ENCODE measurements at places on chromosomes 4 and X.

- no peak for DNase-seq
Measured at GRCh38 chr4:161554372-161554990, 609.3 kb downstream of the FSTL5 start.

- DNase-seq: no peak
Measured at GRCh38 chr4:95293014-95293413, 255.8 kb downstream of the UNC5C start.

DNA sequence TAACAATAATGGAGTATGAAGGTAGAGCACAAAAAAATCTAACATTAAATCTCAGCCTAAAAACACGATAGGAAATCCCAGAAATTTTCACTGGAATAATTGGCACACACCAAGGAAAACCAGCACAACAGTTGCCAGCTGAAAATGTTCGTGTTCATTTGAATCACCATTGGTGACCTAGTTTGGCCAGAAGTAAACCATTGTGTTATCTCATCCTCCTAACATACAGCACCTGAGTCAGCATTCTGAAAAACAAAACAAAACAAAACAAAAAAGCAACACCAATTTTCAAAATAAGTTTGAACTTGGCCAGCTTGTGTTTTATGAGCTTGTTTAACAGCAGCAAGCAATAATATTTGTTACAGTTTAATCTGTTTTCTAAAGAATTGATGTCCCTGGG, 41.1 kb downstream of the UCHL1 start:
- DNase-seq: no peak

- no peak for DNase-seq
Measured at GRCh38 chr4:839675-840443, 13.9 kb upstream of the CPLX1 start.

DNA sequence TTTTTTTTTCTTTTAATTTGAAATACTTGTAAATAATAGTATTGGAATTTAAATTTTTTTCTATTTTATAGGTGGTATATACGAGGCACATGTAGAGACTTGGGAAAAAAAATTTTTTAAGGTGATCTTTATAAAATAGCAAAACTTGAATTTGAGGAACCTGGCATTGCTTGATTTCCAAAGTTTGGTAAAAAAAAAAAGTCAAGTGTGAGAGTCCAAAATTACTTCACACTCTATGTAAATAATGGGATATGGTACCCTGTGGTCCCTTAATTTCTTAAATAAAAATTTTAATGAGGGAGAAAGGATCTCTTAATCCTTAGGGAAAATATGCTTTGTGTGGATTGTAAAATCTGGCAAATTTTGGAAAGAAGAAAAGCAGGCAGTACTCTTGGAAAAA, 19.0 kb downstream of the SPRY1 start:
- no peak for DNase-seq

- no peak for DNase-seq
Measured at GRCh38 chrX:85994228-85994627, 53.1 kb downstream of the CHM start.

GRCh38 chr4:38665551-38666411, 1.8 kb downstream of the KLF3 start:
- DNase-seq: no peak

DNA sequence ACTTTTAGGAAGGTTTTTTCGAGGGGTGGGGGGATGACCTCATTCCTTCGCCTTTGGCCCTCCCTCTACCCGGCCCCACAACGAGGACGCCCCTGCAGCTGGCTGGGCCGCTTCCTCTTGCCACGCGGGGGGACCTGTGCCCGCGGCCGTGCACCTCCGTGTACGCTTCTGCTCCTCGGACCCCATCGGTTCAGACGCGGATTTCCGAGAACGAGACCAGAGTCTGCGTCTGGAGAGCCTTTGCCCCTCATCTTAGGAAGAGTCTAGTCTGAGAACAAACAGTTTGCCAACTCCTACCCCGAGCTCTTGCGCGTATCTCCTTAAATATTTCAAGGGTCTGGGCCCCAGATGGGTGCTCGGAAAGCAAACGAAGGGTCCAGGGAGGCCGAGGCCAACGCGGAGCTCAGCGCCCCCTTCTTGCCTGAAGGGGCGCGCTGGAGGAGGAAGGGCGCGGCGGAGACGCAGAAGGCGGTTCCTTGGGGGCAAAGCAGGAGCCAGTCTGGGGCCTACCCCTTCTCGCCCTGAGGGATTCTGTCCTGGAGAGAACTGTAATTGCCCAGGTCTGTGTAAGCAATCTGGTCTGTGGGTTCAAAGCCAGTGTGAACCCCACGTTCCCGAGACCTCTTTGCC, 3.9 kb upstream of the SFRP2 start:
- DNase-seq: no peak

- no peak for DNase-seq
Measured at GRCh38 chr4:74394476-74395136, 29.7 kb downstream of the EREG start.

- DNase-seq: no peak
Measured at GRCh38 chr4:61200916-61201526, 895 bp downstream of the ADGRL3 start.

- DNase-seq: no peak
Measured at GRCh38 chrX:20585782-20586181, 319.1 kb upstream of the RPS6KA3 start.

- no peak for DNase-seq
Measured at GRCh38 chr4:88533088-88533790, 9.7 kb upstream of the PYURF start.

DNA sequence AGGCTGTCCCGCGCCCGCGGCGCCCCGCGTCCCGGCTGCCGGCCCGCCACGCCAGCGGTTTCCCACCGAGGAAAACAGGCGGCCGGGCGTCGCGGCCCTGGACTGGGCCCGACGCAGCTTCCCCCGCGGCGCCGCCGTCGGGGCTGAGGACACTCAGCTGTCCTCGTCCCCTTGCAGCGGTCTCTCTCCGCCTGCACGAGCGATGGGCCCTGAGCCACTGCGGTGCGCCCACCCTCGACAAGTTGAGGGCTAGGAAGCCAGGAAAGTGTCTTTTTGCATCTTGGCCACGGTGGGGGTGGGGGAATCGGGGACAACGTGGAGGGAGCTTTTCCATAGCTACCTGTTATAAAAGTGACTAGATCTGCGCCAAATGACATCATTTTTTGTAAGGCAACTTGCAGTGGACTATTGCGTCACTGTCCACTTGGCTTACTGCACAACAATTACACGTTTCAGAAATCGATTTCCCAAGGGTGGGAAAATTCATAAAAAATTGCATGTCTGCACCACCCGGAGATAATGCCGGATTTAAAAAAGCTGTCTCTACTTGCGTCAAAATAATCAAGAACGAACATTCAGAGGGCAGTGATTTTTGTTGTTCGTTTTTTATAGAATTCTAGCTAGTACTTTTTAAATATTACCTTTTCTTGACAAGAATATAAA, 1.1 kb downstream of the KLHL15 start:
- DNase-seq: no peak

DNA sequence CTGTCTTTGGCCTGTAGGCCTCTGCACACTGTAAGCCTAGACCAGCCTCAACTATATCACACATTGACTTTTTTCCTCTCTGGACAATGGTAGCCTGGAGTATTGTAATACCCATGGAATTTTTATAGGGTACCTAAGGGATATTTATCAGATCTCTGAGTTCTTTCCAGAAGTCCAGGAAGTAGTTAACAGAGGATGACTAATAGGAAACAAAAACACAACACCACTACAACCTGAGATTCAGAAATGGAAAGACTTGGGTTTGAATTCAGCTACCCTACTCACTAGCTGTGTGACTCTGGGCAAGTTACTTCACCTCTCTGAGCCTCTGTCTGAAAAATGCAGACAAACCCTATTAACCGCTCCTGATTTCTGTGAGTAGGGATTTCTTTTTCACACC, 7.7 kb upstream of the STX18 start:
- DNase-seq: no peak

DNA sequence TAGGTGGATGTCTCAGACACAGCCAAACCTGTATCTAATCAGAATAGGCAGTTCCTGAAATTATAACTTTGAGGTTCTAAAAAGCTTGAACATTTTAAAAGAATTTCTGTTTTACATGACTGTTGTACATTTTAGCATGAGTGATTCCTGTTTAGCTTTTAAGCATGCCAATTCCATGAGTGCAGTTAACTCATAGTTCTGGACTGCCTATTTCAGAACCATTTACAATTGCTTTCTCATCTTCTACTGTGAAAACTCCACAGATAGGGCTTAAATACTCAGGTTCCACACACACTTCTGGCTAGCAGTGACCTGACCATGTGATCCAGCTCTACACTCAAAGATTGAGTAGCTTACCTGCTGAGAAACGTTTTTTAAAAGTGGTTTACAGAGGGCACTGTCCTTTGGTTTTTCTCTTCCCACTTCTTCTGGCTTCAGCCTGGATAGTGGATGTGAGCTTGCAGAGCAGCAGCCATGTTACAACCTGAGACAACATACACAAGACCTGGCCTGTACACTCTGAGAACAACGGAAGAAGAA, 280.8 kb downstream of the ANKRD50 start:
- no peak for DNase-seq

DNA sequence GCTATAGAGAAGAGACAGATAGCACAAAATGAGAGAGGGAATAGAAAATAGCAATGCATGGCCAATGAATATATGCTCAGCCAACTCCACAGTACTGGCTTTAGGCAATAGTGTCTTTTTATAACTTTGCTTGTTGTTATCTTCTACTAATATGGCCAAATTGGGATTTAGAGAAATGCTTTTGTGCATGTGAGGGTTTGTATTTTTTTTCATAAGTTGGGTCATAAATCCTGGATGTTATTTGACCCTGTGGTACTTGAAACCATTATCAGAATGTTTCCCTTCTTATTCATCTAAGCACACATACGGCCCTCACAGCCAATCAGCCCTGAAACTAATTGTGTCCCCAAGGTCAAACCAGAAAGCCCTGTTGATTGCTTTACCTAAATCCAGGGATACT, 35.2 kb upstream of the LPAR4 start:
- no peak for DNase-seq

DNA sequence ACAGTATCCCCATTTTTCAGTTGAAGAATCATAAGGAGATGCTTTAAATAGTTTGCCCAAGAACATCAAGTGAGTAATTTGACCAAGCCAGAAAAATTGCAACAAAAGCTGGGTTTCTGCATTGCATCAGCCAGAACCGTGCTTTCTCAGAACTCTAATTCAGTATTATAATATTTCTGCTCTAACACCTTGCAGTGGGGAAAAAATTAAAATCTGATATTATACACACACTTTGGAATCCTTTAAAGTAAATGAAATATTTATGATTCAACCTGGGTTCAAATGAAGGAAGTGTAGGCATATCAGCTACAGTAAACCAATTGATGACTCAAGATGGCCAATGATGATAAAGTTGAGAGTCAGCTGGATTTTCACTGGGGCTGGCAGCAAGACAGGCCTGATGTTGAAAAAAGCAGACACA, 387.6 kb upstream of the ZFP42 start:
- no peak for DNase-seq

DNA sequence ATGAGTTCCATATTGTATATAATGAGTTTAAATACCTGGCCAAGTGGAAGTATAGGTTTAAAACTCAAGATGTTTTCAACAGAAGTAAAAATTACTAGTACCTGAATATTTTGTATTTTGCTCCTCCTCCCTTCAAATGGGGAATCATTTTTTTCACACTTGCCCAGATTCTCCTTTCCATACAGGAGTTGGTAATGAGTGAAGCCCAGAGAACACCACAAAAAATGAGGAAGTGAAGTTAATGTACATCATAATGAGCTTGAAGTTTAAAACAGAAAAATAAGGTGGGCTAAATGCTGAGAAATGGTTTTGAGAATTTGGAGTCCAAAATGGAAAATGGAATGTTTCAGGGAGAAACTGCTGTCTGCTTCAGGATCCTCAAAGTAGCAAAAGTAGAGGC, 364.8 kb upstream of the EMCN start:
- no peak for DNase-seq

DNA sequence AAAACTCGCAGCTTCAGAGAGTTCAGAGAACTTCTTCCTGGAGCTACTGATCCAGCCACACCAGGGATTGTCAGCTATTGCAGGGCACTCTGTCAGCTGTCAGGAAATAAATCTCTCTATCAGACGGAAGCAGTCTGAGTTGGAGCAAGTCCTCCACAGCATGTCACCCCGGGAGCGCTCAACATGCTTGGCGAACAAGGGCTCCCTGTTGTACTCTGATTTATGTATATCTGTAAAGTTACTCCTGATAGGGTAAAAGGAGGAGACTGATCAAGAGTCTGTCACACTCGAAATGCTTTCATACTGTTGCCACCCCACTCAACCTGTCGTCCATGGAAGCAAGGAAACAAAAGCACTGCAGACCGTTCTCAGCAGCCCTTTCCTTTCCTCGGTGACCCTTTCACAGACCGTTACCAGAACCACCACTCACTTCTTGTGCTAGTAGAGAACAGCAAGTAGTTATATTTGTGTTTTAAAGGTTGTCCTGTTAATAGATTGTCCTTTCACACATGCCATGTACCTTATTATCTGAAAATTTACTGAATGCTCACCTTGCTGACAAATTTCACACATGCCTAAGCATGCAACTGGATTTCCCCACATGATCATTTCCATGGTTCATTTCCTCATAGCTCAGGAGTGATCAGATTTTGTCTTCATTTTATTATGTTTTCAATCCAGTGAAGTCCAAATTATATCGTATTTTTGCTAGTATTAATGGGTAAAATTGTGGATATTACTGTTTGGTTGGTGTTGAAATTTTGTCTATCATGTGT, 2108.9 kb upstream of the TENM3 start:
- DNase-seq: no peak

GRCh38 chr4:45423896-45424295, 697.5 kb upstream of the GNPDA2 start:
- DNase-seq: no peak

GRCh38 chr4:183139972-183140570, 41.0 kb downstream of the WWC2 start:
- no peak for DNase-seq

DNA sequence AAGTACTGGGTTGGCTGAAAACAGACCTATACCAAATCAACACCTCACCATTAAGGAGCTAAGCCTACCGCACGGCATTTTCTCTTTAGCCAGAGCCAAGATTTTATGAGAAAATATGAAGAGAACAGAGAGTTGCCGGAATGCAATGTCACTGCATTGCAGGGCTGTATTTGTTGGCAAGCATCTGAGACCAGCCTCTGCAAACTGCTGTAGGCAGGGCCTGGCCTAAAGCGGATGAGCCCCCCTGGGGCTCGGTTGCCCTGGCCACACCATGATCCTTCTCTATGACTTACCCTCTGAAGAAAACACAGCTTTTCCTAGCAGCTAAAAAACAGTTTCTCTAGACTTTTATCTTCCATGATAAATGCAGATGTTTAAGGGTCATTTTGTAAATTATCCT, 120.5 kb upstream of the SORBS2 start:
- no peak for DNase-seq

- no peak for DNase-seq
Measured at GRCh38 chrX:9062641-9063040, 28.7 kb upstream of the FAM9B start.

DNA sequence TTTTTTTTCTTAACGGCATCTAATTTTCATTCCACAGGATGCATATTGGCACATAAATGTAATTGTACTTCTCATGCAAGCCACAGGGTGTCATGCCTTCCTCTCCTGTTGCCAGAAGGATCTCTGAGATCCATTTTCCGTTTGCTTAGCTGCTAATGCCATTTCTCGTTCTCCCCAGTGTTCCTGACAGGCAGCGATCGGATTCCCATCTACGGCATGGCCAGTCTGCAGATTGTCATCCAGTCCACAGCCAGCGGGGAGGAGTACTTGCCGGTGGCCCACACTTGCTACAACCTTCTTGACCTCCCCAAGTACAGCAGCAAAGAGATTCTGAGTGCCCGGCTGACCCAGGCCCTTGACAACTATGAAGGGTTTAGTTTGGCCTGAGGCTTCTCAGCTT, 8.9 kb upstream of the NAP1L5 start:
- DNase-seq: no peak

- DNase-seq: no peak
Measured at GRCh38 chr4:15413623-15414019, 14.2 kb upstream of the C1QTNF7 start.

GRCh38 chr4:98267498-98267897, 6.3 kb downstream of the RAP1GDS1 start:
- no peak for DNase-seq
